Stimulated activated CD4-positive, alpha-beta T cell treated with anti-CD3 and anti-CD28 coated beads, Interleukin-15, amount 100 ng/mL, for 48 hours (primary cell): ENCODE measurements at places on chromosomes 3 and 15.

DNA sequence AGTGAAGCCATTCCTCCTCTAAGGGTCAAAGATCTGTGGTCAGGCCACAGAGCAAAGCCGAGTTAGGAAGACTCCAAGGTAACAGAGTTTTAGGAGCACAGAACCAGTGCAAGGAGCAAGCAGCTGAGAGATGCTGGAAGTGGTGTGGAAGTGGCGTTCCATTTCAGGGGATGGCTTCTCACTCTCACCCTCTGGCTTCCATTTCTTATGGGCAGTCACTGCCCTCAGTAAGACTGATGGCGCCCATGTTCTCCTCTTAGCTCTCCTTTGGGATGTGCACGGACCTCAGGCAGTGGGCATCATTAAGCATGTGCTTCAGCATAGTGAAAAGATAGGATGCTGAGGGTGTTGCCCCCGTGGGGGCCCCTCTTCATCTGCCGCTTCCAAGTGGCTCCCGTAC lies 90.3 kb downstream of the ASB7 start:
- DNase-seq: no peak

GRCh38 chr3:28019740-28020139 lies 221.7 kb upstream of the CMC1 start:
- DNase-seq: no peak

GRCh38 chr15:68783226-68784058 lies 37.3 kb downstream of the ANP32A start:
- no peak for DNase-seq

DNA sequence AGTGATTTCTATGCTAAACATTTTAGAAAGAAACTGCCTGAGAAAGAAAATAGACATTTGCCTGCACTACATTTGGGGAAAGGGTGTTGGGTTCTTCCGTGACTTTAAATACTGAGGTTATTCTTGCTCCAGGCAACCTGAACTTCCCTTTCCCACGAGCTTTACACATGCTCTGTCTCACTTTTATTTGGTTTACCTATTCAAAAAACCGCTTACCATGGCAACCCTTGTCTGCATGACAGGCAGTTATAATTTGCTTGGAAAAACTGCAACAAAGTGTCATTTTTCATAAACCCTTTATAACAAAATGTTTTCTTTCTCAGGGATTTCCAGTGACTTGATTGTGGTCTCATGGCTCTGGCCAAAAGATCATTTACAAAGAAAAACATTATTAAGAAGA lies 416.3 kb upstream of the MEIS2 start:
- no peak for DNase-seq

- no peak for DNase-seq
Observed at GRCh38 chr15:28110481-28110881, 11.4 kb upstream of the OCA2 start.

DNA sequence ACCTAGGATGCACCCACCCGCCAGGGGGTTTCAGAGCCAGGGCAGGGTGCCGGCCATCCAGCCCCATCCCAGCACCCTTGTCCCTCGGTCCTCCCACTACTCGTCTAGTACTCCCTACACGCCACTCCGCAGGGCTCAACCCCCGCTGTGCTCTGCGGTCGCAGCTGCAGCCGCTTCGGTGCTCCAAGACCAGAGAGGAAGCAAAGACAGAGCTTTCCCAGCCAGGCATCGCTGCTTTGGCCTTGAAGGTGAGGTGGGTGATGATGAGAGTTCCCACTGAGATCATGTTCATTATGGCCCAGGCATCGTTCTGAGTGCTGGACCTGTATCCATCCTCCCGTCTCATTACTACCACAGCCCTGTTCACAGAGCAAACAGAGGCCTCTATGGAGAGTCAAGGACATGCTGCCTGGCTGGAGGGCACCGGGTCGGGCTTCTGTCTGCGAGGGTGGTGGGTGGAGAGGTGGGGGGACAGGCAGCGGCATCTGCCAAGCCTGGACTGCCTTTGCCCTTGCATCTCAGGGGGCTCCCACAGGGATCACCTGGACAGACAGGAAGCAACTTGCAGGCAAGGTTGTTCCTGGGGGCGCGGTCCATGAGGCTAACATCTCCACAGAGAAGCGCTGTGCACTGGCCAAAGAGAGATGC lies 66.9 kb downstream of the KLF13 start:
- DNase-seq: no peak

GRCh38 chr3:48952510-48953118 lies 34.0 kb downstream of the ARIH2 start:
- no peak for DNase-seq

DNA sequence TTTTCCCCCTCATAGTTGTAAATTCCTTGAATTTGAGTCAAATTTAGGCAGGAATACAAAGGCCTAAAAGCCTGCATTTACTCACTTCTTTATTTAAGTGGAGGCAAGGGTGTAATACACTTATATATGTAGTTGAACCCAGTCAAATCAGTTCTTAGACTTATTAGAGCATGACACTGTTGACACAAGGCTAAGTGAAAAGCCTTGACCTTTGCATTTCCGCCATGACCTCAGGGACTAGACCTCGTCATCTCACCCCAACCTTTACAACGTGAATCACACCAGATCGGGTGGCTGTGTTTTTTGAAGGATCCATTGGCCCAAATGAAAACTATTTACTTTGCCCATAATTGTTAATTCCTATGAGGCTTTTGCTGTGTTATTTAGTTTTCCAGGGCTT lies 774.4 kb downstream of the ROBO1 start:
- no peak for DNase-seq

DNA sequence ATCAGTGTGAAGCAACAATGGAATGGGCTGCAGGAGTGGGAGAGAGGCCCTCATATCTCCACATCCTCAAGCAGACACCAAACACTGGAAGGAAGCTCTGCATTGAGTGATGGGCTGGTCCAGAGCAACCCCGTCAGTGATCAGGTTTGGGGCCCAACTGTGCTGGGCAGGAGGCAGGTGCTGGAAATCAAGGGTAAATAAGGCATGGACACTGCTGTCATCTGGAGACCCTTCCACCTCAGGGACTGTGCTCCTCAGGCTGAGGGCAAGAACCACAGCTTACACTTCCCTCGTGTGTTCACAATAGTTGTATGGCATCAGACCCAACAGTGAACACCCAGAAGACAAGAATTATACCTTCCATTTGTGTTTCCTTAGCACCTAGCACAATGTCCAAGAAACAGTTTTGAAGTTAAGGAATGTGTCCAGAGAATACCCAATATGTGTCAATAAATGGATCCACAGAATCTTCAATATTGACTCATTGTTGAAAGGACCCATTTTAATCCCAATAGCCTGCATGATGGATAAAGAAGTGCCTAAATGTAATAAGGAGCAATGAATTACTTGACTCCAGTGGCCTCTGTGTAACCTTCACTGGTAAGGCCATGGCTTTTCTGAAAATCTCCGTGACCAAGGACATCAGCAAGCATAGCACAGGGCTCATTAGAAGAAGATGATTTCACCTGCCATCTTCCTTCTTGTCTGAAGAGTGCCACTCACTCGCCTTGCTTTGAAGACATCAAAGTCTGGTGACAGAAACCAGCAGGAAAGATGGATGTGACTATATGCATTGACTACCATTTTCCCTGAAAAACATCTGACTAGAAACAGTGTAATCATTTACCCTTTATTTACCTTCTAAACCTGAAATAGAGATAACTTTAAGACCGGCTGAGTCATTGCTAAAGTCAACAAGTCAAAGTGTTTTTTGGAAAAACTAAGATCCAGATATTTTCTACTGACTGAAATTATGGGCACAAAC lies 7.0 kb upstream of the AHSG start:
- no peak for DNase-seq

GRCh38 chr3:129003578-129004112 lies 2.5 kb downstream of the EFCC1 start:
- DNase-seq: no peak

- no peak for DNase-seq
Observed at GRCh38 chr3:98259-98654, 98.3 kb upstream of the CHL1 start.

DNA sequence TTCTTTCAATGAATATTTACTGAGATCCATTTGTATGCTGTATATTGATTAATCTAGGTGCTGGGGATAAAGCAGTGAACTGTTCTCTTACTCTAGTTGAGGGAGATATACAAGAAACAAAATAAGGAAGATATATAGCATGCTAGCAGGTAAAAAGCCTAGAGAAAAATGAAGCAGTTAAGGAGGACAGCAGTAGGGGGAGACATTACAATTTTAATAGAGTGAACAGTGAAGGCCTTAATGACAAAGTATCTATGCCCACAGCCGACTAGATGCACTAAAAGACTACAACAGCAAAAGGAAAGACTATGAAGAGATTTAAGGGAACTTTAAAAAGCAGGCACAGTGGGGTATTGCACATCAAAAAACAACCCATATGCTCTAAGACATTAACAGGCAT lies 81.4 kb downstream of the XRN1 start:
- no peak for DNase-seq

DNA sequence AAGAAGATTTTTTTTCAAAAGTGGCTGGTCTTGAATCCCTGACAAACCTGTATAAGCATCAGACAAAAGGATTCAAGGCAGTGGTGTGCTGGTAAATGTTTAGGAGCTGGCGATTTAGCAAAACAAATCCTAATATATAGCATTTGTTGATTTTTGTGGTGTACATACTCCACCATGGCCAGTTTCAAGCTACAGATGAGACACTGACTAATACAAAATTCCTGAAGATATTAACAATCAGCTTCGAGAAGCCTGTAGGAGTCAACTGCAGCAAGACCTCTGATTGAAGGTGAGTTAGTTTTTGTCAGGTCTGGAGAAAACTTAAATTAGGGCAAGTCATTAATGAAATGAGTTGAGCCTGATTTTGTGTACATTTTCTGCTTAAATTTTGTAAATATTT lies 6.7 kb downstream of the STRIT1 start:
- DNase-seq: no peak

GRCh38 chr15:85495096-85495495 lies 114.7 kb downstream of the AKAP13 start:
- DNase-seq: no peak

GRCh38 chr3:77160931-77161497 lies 121.1 kb downstream of the ROBO2 start:
- no peak for DNase-seq

DNA sequence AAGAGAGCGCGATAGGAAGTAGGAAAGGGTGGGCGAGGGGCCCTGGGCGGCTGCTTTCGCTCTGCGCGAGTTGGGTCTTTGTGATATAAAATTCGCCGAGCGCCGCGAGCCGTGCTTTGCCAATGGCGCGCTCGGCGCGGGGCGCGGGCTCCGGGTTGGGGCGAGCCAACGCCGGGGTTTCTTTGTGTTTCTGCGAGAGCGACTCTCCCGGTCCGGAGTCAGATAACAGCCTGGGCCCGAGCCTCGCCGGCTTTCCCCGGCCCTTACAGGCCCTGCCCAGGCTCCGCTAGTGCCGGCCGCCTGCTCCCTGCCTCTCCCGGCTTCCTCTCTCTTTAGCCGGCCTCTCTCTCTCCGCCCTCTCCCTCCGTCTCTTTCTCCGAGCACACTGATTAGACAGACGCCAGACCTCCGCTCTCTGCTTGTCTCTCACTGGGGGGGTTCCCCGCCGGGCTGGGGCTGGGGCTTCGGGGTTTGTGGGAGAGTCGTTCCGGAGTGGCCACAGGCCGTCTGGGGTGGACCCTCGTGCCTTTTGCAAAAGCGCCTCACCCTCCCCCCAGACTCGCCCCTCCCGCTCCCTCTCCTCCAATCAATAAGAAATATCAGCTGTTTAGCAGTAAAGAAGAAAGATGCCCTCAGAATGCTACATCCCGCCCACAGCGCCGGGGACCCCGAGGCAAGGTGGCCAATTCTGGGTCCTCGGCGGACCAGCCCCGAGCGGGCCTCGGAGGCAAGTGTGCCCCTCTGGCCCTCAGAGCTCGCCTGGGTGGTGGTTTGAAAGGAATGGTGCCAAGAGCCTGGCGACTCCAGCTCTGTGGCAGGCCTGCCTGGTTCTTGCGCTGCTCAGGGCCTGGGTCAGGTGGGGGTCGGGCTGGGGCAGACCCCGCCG lies 2.9 kb downstream of the NR2F2 start:
- DNase-seq: no peak

DNA sequence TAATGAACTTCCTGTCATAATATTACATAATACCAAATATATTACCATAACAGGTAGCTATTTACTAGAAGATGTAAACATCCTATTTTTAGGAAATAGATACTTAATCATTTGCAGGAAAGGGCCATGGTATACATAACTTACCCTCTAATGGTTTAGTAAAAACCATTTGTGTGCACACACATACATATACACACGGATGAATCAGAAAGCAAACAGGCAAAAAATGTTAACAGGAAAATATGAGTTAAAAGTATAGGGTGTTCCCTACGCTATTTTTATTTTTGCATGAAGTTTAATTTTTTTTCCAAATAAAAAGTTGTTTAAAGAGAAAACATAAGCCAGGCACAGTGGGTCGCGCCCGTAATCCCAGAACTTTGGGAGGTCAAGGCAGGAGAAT lies 34.6 kb downstream of the FAM174B start:
- DNase-seq: no peak

GRCh38 chr15:38297623-38298388 lies 45.2 kb downstream of the SPRED1 start:
- DNase-seq: no peak

DNA sequence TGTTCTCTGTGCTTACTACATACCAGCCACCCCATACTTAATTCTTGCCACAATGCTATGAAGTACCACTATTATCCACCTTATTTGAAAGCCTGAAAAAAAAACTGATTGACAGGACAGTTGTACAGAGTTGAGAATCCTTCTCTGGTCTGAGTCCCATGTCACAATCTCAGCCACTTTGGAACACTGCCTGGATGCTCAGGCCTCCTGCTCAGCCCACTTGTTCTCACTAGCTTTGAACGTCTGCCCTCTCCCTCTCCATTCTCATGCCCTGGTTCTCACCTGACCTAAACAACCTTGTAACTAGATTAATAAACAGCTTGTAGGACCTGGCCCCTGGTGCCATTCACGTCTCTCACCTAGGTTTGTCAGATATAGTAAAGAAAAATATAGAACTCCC lies 53.9 kb downstream of the TRIM69 start:
- no peak for DNase-seq

DNA sequence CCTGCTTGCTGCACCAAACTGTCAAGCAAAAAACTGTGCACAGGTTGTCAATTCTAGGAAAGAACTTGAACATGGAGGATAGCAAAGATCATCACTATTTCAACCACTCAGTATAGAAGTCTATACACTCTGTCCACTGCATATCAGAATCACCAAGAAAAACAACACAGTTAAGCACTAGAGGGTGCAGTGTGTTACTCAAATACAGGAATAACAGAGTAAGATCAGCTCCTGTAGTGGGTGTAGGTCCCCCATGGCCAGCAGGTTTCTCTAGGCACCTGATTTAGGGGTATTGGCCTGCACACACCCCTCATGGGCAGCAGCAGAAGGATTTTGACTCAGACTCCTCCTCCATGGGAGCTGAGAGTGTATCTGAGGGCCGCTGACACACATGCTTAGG lies 464.1 kb downstream of the EPHA6 start:
- no peak for DNase-seq

GRCh38 chr3:98644168-98644567 lies 50.8 kb upstream of the CPOX start:
- no peak for DNase-seq

GRCh38 chr3:134477002-134477401 lies 8.8 kb downstream of the ANAPC13 start:
- no peak for DNase-seq

- no peak for DNase-seq
Observed at GRCh38 chr15:26148156-26148860, 285.2 kb upstream of the ATP10A start.

- no peak for DNase-seq
Observed at GRCh38 chr3:64343689-64344430, 118.6 kb upstream of the PRICKLE2 start.
